ENCODE measurements at places on chromosomes 6 and 20.

GRCh38 chr20:54047720-54048119 lies 22.7 kb downstream of the BCAS1 start:
- no peak for DNase-seq
- H3K27ac ChIP-seq: no peak overlapping the region
- peaks cover 2% of the 10 kb centered on the region for H3K27me3 ChIP-seq
- peaks cover 13% of the 10 kb centered on the region for H3K36me3 ChIP-seq
- no peak overlapping the region for H3K4me3 ChIP-seq

GRCh38 chr6:139308286-139308916 lies 16.6 kb upstream of the TXLNB start:
- H3K27ac ChIP-seq: no peak overlapping the region
- no peaks in the 10 kb centered on the region for H3K27me3 ChIP-seq
- H3K4me3 ChIP-seq: no peak overlapping the region
- no peaks in the 10 kb centered on the region for H3K36me3 ChIP-seq
- no peaks in the 10 kb centered on the region for H3K4me1 ChIP-seq

GRCh38 chr20:62274332-62274950 lies 28.4 kb upstream of the ADRM1 start:
- no peak overlapping the region for H3K4me3 ChIP-seq
- H3K27ac ChIP-seq: peak overlapping the region; percentile 30
- H3K4me1 ChIP-seq: peaks cover 18% of the 10 kb centered on the region
- no peak for DNase-seq
- peaks cover 13% of the 10 kb centered on the region for H3K27me3 ChIP-seq
- peaks cover 5% of the 10 kb centered on the region for H3K36me3 ChIP-seq

DNA sequence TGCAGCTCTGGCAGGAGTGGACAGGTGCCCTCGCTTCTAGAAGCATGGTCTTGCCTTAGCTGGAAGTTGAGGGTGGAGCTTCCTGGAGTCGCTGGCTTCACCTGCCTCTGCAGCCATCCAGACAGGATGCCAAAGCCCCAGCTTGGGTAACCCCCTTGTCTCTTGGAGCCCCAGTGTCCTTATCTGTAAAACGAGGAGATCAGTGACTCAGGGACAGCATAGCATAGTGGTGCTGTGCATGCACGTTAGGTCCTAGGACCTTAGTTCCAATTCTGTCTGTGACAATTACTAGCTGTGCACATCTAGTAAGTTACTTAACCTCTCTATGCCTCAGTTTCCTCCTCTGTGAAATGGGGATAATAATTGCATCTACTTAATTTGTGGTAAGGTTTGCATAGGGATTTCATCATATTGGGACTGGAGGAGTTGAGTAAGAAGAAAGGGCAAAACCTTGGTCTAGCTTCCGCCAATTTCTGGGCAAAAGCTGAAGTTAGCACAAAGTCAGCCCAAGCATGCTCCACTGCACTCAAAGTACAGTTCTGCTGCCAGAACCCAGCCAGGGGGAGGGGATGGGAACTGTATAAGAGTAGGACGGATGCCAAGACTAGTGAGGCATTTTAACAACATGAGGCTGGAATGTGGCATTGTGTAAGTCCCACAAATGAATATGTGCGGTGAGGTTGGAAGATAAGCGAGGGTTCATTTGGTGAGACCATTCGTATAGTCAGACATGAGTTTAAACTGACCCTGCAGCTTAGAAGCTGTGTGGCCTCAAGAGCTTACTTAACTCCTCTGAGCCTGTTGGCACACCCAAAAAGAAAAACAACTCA lies 24.5 kb downstream of the TOX2 start:
- peaks cover 3% of the 10 kb centered on the region for H3K27me3 ChIP-seq
- H3K4me1 ChIP-seq: peaks cover 2% of the 10 kb centered on the region
- no peak overlapping the region for H3K4me3 ChIP-seq
- no peak for DNase-seq
- H3K27ac ChIP-seq: no peak overlapping the region
- no peaks in the 10 kb centered on the region for H3K36me3 ChIP-seq

GRCh38 chr6:11586117-11586516 lies 48.6 kb downstream of the TMEM170B start:
- no peak overlapping the region for H3K4me3 ChIP-seq
- no peaks in the 10 kb centered on the region for H3K27me3 ChIP-seq
- no peaks in the 10 kb centered on the region for H3K36me3 ChIP-seq
- H3K4me1 ChIP-seq: no peaks in the 10 kb centered on the region

DNA sequence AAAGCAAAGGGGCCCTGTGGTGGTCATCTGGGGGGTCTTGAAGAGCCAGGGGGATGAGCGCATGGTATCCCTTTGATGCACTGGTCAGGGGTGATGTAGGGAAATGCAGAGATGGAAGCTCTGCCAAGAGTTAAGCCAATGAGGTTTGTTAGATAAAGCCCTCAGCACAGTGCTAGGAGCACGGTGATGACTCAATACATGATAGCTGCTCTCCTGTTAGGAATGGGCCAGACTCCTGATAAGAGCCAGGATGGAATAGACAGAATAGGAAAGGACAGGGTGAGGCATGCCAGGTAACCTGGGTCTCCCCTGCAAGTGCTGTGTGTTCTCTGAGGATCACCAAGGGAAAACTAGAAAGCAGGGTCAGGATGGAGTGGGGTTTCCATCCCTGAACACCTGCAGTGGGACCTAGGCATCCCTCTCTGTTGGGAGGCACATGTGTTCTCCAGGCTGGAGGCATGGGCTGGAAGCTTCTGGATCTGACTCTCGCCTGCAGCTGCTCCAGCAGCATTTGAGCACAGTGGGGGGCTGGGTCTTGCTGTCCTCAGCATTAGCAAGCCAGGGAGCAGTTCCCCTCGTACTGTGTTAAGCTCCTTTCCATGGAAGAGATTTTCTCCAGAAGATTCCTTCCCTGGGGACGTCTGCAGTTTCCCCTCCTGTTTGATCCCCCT lies 71.8 kb upstream of the TIAM2 start:
- no peaks in the 10 kb centered on the region for H3K36me3 ChIP-seq
- no peak overlapping the region for H3K27ac ChIP-seq
- peaks cover 5% of the 10 kb centered on the region for H3K4me1 ChIP-seq
- no peak for DNase-seq

DNA sequence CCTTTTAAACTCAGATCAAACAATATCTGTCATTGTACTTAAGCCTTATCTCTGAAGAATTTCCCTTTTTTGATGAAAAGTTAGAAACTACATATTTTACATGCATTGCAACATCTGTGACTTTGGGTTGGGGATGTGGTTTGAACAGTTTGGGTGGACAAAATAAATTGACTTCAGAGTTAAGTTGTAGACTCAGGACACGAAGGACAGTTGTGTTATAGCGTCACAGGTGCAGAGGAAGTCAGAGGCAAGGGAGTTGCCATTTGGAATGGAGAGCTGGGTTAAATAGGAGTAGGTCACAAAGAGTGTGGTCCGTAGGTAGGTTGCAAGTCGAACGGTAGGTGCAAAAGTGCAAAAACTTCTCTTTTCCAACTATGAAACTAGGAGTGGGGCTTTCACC lies 46.0 kb downstream of the ZFAND3 start:
- DNase-seq: no peak
- peaks cover 2% of the 10 kb centered on the region for H3K4me1 ChIP-seq
- no peaks in the 10 kb centered on the region for H3K36me3 ChIP-seq
- H3K27me3 ChIP-seq: no peaks in the 10 kb centered on the region
- no peak overlapping the region for H3K27ac ChIP-seq
- no peak overlapping the region for H3K4me3 ChIP-seq

GRCh38 chr6:53828215-53828614 lies 33.4 kb downstream of the LRRC1 start:
- peaks cover 2% of the 10 kb centered on the region for H3K4me1 ChIP-seq
- no peak overlapping the region for H3K27ac ChIP-seq
- no peak overlapping the region for H3K4me3 ChIP-seq

GRCh38 chr20:50646483-50646996 lies 44.8 kb downstream of the RIPOR3 start:
- H3K4me3 ChIP-seq: no peak overlapping the region
- peaks cover 4% of the 10 kb centered on the region for H3K27me3 ChIP-seq
- H3K27ac ChIP-seq: no peak overlapping the region
- H3K4me1 ChIP-seq: peaks cover 5% of the 10 kb centered on the region
- no peak for DNase-seq
- H3K36me3 ChIP-seq: peaks cover 4% of the 10 kb centered on the region

GRCh38 chr6:84432619-84433018 lies 205.2 kb upstream of the CEP162 start:
- H3K36me3 ChIP-seq: no peaks in the 10 kb centered on the region
- DNase-seq: no peak
- no peak overlapping the region for H3K27ac ChIP-seq

GRCh38 chr6:88843040-88843439 lies 120.4 kb downstream of the RNGTT start:
- no peaks in the 10 kb centered on the region for H3K36me3 ChIP-seq
- no peak overlapping the region for H3K4me3 ChIP-seq
- no peak for DNase-seq
- no peak overlapping the region for H3K27ac ChIP-seq
- H3K27me3 ChIP-seq: no peaks in the 10 kb centered on the region
- peaks cover 6% of the 10 kb centered on the region for H3K4me1 ChIP-seq

DNA sequence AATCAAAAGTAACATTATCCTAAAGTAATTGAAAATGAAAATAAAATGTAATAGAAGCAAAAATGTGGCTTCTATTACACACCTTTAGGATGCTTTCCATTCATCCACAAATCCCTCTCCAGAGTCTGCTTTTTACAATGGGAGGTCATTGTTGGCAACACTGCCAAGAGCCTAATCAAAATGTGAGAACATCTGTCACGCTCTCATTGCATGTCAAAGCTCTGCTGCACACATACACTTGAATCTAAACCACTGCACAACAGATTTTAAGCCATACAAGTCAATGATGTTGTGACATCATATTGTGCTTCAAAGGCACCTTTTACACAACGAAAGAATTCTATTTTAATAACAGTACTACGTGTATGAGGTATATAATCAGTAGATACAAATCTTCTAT lies 82.1 kb downstream of the PREP start:
- peak overlapping the region; percentile 95 for H3K27ac ChIP-seq
- peak overlapping the region; percentile 64 for H3K4me3 ChIP-seq
- H3K36me3 ChIP-seq: peaks cover 18% of the 10 kb centered on the region
- no peak for DNase-seq

DNA sequence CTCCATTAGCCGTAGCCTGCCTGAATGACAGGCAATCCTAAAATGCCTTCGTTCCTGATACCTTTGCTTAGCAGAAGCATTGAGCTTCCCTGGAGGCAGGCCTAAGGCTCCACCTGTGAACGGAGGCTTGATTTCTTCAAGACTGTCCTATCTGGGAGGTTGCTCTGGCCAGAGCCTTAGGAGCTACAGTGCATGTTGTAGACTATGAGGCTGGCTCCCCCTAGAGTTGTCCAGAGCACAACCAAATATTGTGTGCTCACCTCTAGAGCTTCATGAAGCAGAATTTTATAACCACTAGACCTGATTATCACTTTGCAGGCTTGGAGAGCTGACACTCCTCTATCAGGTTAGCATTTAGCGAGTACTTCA lies 217.8 kb downstream of the MAFB start:
- no peaks in the 10 kb centered on the region for H3K4me1 ChIP-seq
- no peak overlapping the region for H3K4me3 ChIP-seq
- no peaks in the 10 kb centered on the region for H3K36me3 ChIP-seq
- peaks cover 4% of the 10 kb centered on the region for H3K27me3 ChIP-seq

GRCh38 chr20:25281541-25281991 lies 33.7 kb downstream of the PYGB start:
- no peak overlapping the region for H3K27ac ChIP-seq
- DNase-seq: peak; percentile 15
- H3K4me3 ChIP-seq: no peak overlapping the region
- peaks cover 8% of the 10 kb centered on the region for H3K36me3 ChIP-seq
- H3K27me3 ChIP-seq: peaks cover 9% of the 10 kb centered on the region
- no peaks in the 10 kb centered on the region for H3K4me1 ChIP-seq

GRCh38 chr6:130138116-130138908 lies 84.4 kb downstream of the SAMD3 start:
- H3K4me1 ChIP-seq: peaks cover 2% of the 10 kb centered on the region
- H3K27ac ChIP-seq: no peak overlapping the region
- H3K36me3 ChIP-seq: no peaks in the 10 kb centered on the region
- DNase-seq: no peak
- H3K4me3 ChIP-seq: no peak overlapping the region

- H3K4me3 ChIP-seq: no peak overlapping the region
- H3K27me3 ChIP-seq: no peaks in the 10 kb centered on the region
- no peaks in the 10 kb centered on the region for H3K4me1 ChIP-seq
- no peaks in the 10 kb centered on the region for H3K36me3 ChIP-seq
- DNase-seq: no peak
- H3K27ac ChIP-seq: no peak overlapping the region
These were observed 102.8 kb downstream of the ATXN1 start for GRCh38 chr6:16658348-16659034.

DNA sequence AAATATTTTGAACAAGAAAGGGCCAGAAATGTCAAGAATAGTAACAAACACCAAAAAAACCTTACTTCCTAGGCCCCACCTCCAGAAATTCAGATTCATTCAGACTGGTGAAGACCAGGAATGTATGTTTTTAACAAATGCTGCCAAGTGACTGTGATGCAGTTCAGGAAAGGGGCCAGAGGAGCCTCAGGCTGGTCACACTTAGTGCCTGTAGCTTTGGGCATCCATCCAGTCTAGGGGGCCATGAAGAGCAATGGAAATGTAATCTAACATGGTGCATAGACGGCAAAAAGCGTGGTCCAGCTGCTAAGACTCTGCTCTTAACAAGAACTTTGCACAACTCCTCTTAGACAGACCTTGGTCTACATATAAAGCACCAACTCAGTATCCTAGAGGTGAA lies 7.1 kb downstream of the GJA1 start:
- H3K4me3 ChIP-seq: no peak overlapping the region
- no peaks in the 10 kb centered on the region for H3K36me3 ChIP-seq
- DNase-seq: no peak
- H3K27ac ChIP-seq: no peak overlapping the region
- peaks cover 14% of the 10 kb centered on the region for H3K4me1 ChIP-seq

GRCh38 chr6:26195376-26195923 lies 108.2 kb downstream of the HFE start:
- H3K27ac ChIP-seq: peak overlapping the region; percentile 57
- H3K4me3 ChIP-seq: peak overlapping the region; percentile 84
- H3K27me3 ChIP-seq: peaks cover 3% of the 10 kb centered on the region
- no peaks in the 10 kb centered on the region for H3K36me3 ChIP-seq

DNA sequence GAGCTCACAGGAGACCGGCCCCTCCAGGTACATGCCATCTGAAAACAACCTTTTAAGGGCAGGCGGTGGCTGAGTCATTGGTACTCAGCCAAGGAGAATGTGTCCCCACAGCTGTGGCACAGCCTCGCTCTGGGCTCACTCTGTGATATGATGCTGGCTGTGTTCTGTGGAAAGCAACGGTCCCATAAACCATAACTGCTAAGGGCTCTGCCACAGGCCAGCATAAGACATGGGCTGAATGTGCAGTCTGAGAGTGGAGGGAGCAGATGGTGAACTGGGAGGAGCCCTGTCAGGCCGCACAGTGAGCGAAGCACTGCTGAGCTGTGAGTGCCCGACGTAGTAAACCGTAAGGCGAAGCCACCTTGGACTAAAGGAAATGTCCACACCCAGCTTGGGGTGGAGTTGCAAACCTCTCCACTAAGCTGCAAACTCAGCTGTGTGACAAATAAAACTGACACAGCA lies 375.8 kb downstream of the THBS2 start:
- H3K4me1 ChIP-seq: peaks cover 9% of the 10 kb centered on the region
- no peaks in the 10 kb centered on the region for H3K36me3 ChIP-seq
- H3K27ac ChIP-seq: peak overlapping the region; percentile 57
- DNase-seq: peak; percentile 58

GRCh38 chr6:88115307-88115706 lies 50.8 kb downstream of the CNR1 start:
- H3K4me3 ChIP-seq: no peak overlapping the region
- DNase-seq: no peak
- no peaks in the 10 kb centered on the region for H3K36me3 ChIP-seq

Measured in glutamatergic neuron (in vitro differentiated cells).